ENCODE measurements at places on chromosomes 4 and X.

GRCh38 chr4:127829014-127829413, 46.9 kb downstream of the HSPA4L start:
- DNase-seq, result no peak

GRCh38 chrX:154401045-154401799, 3.0 kb downstream of the RPL10 start:
- no peak for DNase-seq

GRCh38 chrX:22526339-22526738, 253.6 kb downstream of the CBLL2 start:
- DNase-seq, result no peak

- DNase-seq, result no peak
Observed at GRCh38 chr4:183285886-183286285, 34.2 kb downstream of the CLDN22 start.

GRCh38 chr4:7183161-7183560, 9.2 kb upstream of the SORCS2 start:
- DNase-seq, result no peak

DNA sequence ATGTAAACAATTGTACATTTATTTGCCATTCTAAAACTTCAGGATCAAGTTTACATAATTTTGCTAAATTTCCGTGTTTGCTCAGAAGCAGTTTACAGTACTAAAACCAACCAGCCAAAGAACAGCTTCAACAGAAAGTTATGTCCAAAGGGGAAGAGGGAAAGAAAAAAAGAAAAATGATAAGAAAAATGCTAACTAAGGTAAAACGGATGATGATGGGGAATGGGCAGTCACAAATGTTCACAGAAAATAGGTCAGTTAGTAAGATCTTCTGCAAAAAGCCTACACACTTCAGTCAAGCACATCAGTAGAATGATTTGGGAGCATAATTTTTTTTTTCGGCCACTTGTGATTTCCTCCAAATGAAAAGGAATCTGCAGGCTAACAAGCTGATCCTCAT, 6.3 kb upstream of the COX18 start:
- no peak for DNase-seq

DNA sequence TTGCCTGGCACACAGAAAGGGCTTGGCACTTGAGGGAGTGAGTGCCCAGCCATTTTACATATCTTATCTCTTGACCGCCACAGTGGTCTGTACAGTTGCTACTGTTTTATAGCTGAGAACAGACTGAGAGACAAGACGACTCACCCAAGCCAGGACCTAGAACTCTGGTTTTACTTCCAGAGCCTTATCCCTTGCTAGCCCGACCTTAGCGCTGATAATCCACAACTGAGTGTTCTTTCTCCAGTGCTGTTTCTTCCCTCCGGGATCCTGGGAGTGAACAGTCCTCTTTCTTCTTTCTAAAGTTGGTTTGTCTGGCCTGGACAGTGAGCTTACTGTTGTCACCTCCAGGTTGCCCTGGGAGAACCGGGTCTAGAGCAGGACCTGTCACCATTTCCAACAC, 52.5 kb upstream of the TADA2B start:
- DNase-seq, result no peak

DNA sequence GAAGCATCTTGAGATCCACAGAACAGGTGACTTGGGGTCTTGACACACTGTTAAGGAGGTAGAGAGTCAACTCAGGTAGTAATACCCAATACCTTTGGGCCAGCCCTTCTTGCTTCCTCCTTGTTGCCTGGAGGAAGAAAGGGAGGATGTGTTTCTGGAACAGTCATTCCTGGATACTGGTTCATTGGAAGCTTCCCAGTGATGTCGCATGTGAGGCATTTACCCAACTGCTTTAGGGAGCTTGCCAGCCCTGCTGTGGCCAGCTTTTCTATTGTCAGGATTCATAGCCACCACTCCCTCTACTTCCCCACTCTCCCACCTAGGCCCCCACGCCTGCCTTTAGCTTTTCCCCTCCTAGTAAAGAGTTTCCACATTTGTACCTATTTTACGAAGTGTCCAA, 310.3 kb upstream of the PRPS2 start:
- DNase-seq, result no peak

DNA sequence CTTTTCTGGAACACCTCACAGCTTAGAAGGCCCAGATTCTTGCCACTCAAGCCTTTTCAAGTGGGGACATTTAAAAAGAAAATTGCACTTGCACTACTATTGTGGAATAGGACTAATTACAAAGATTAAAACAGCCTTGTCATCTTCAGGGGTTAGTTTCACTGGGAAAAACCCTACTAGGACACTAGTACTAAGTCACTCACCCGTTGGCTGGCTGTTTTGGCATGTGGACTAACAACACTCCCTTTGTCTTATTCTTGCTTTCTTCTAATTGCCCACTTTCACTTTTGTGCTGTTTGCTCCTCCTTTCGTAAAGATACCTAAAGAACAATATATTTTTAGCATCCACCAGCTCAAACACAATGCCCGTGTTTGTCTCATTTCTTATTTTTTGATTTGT, 200.9 kb upstream of the MID1 start:
- no peak for DNase-seq

- no peak for DNase-seq
Observed at GRCh38 chr4:120078216-120078615, 11.6 kb upstream of the MAD2L1 start.

- DNase-seq, result peak; percentile 87
Observed at GRCh38 chr4:76198411-76199237, 15.0 kb downstream of the SCARB2 start.

GRCh38 chr4:4762909-4763821, 96.3 kb upstream of the MSX1 start:
- DNase-seq, result no peak
